Hematopoietic multipotent progenitor cell treated with erythropoietin and hydrocortisone succinate and interleukin-3 and kit ligand, for 4 days (in vitro differentiated cells): ENCODE measurements at places on chromosomes 16 and 17.
A peak's percentile ranks its signal among the peaks of the same experiment; 100 is the strongest.

DNA sequence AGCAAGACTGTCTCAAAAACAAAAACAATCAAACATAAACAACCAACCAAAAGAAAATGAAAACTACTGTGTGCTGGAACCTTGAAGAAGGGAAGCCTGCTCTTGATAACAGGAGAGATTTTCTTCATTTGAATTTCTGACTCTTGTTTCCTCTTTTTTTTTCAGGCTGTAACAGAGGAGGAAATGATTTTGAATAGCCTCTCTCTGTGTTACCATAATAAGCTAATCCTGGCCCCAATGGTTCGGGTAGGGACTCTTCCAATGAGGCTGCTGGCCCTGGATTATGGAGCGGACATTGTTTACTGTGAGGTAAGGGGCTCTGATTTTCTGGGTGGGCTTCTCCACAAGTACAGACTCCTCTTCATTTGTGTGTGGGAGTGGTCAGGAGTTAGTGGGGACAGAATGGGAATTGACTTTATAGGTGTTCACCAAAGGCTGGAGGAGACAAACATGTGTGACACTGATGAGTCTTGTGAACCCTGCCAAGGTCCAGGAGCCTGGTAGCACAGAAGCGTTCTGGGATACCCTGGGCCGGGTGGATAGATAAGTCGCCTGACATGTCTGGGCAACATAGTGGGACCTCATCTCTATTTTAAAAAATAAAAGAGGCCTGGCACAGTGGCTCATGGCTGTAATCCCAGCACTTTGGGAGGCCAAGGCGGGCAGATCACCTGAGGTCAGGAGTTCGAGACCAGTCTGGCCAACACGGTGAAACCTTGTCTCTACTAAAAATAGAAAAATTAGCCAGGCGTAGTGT lies 14.9 kb downstream of the DUS2 start:
- DNase-seq: peak; percentile 45

DNA sequence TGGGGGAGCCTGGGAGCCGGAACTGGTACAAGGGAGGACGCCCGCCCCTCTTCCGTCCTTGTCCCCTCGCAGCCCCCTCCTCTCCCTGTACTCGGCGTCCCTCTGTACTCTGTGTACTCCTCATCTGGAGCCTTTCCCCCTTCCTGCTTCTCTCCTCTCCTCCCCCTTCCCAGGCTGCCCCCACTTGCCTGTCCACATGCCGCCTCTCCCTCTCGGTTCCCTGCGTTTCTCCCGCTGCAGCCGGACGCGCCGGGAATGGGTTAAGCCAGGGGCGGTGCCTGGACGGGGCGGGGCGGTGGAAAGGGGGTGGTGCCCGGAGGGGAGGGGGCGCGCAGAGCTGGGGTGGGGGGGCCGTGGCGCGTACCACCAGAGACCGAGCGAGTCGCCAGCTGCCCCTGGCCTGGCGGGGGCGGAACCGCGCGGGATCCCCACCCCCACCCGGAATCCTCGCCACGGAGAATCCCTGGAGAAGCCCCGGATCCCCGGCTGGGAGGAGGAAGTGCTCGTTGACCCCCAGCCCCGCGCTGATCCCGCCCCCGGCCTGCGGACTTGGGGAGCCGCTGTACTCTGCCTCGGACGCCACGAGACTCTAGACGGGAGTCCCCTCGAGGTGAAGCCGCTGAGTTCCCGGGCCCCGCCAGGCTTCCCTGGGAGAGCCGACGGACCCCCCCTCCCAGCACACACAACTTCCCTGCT lies 22.6 kb downstream of the GJD3 start:
- no peak for DNase-seq

GRCh38 chr17:12990041-12990808 lies 27.6 kb downstream of the ELAC2 start:
- no peak for DNase-seq

GRCh38 chr17:81837641-81838040 lies 2.8 kb upstream of the PPP1R27 start:
- peak; percentile 90 for DNase-seq
